Activated CD4-positive, CD25-positive, alpha-beta regulatory T cell (primary cell): ENCODE measurements at places on chromosomes 5 and 9.

DNA sequence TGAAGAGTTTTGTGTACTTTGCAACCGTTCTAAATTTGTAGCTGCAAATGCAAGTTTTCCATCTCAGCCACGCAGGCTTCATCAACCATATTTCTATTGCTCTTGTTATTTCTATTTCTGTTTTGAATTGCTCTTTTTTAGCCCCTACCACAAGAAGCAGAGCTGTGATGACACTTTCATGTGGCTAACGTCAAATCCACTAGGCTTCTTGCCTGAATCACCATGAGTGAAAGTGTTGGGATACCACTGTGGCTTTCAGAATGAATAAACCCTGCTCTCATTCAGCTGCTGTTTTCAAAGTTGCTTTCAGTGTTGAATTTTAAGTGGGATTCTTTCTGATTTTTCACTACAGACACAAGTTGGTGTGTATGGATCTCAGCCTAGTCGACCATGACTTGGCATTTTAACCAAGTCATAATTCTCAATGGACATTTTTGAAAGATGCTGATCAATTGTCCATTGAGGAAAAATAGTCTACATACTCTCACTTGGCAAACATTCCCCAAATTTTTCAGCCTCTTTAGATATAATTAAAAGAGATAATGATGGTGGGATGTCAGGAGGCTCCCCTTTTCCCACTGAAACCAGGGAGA is 41.0 kb upstream of the MTAP start:
- DNase-seq: no peak

DNA sequence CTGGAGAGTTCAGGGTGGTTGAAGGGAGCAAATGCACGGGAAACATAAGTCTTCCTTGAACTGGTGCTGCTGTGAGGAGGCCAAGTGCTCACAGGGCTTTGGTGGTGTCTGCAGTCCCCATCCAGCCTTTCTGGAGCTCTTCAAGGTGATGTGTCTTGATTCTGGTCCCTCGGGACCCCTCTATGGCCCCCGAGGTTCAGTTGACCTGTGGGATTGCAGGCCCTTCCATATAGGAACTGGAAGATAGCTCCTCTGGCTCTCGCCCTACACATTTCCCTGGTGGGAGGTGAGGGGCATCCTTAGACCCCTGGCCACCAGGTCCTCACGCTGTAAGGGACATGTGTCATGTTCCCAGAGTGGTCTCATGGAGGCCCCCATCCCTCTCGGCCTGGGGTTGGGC is 191.8 kb downstream of the GADD45G start:
- no peak for DNase-seq

- DNase-seq: no peak
These were observed 5.6 kb downstream of the PTCD2 start for GRCh38 chr5:72325566-72326305.

GRCh38 chr5:132488590-132488989 is 2.0 kb downstream of the IRF1 start:
- no peak for DNase-seq

DNA sequence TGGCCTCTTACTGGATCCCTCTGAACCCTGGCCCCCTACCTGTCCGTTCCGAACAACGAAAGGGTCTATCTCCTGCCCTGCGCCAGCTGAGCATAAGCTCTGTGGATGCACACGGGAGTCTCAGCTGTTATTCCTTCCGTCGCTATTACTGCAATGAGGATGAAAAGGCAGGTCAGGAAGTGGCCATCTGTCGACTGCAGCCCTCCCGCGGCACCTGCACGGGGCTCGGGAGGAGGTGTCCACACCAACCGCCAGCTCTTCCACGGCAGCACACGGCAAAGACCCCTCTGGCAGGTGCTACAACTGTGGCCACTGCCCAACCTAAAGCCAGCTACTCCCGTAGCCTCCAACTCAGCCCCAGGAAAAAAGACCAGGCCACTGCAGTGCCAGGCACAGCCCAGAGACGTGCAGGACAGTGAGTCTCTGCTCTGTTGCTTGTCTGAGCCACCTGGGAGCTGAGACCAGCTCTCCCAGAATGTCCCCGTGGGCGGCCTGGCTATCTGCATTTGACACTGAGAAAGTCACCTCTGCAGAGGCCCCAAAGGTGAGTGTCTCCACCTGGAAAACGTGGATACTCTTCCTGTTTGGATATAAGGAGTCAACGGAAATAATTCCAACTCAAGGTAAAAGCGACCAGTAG is 19.1 kb downstream of the CAMSAP1 start:
- no peak for DNase-seq
